ENCODE measurements at places on chromosomes 12 and 14.
A peak's percentile ranks its signal among the peaks of the same experiment; 100 is the strongest.

GRCh38 chr14:69378274-69378673 lies 19.8 kb downstream of the ERH start:
- no peak for DNase-seq

DNA sequence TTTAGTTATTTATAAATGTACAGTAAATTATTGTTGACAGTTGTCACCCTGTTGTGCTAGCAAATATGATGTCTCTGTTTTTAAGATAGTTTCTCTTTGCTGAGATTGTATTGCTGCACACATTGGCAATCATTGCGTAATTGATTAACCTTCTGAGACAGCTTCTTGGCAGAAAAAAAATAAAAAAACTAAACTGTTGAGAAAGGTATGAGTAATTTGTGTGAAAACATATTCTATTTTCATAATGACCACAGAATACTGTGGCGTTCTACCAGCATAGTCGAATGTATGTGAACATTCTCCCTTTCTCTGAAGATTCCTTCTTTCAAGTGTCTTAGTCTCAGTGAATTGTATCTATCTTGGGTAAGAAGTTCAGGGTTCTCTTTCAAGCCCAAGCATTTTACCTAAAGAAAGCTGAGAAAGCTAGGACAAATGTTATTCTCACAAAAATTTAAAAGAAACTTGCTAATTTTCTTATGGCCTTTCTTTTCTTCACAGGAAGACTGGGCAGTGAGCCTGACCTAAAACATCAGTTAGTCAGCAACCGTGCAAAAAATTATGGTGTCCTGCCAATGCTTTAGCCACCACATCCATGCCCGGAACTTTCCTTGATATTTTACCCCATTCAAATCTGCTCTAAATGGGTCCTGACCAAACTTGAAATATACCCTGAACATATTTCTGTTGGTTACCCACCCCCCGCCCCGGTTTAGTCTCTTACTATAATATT lies 69.0 kb upstream of the REP15 start:
- DNase-seq: no peak

GRCh38 chr12:1924996-1925683 lies 6.7 kb upstream of the CACNA2D4 start:
- DNase-seq: no peak

GRCh38 chr14:69715725-69716477 lies 51.0 kb upstream of the SRSF5 start:
- DNase-seq: peak; percentile 75

DNA sequence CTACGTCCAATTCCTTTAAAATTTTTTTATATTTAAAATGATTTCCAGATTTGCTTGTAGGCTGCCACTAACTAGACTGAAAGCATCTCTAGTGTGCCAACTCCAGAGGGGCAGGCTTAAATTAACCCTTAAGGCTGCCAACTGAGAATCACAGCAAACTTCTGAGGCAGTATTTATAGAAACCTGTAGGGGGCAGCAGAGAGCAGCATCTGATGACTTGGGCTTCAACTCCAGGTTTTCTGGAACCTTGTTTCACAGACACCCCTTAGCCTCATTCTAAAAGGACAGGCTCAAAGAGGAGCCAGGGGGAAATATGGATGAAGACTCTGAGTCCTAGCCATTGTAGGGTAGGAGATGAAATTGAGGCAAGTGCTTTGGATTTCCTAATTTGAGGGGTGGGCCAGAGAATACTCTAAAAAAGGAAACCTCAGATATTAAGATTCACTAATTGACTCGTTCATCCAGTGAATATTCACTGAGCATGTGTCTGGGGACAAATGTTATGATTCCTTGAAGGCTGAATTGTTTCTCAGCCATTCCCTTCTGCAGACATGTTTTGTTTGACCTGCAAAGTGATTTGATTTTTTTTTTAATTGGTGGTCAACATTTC lies 63.3 kb upstream of the HSPB8 start:
- DNase-seq: peak; percentile 53

- no peak for DNase-seq
Observed at GRCh38 chr14:103130965-103131364, 7.7 kb downstream of the TNFAIP2 start.

DNA sequence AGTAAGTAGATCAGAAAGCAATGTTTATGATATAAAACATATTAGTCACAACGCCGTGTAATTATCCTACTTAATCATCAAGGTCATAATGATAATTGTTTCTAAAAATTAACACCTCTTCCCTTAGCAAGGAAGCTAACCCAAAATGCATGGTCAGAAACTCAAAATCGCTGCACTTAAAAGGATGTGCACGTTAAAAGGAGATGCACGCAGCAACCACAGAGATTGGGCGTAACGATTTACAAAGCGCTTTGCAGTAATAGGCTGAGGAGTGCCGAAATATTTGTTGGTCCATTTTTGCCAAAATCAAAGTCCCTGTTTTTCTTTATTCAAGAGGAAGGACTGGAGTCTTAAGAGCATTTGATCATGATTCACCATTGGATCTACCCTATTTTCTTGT lies 1077.2 kb downstream of the VRK1 start:
- DNase-seq: no peak

DNA sequence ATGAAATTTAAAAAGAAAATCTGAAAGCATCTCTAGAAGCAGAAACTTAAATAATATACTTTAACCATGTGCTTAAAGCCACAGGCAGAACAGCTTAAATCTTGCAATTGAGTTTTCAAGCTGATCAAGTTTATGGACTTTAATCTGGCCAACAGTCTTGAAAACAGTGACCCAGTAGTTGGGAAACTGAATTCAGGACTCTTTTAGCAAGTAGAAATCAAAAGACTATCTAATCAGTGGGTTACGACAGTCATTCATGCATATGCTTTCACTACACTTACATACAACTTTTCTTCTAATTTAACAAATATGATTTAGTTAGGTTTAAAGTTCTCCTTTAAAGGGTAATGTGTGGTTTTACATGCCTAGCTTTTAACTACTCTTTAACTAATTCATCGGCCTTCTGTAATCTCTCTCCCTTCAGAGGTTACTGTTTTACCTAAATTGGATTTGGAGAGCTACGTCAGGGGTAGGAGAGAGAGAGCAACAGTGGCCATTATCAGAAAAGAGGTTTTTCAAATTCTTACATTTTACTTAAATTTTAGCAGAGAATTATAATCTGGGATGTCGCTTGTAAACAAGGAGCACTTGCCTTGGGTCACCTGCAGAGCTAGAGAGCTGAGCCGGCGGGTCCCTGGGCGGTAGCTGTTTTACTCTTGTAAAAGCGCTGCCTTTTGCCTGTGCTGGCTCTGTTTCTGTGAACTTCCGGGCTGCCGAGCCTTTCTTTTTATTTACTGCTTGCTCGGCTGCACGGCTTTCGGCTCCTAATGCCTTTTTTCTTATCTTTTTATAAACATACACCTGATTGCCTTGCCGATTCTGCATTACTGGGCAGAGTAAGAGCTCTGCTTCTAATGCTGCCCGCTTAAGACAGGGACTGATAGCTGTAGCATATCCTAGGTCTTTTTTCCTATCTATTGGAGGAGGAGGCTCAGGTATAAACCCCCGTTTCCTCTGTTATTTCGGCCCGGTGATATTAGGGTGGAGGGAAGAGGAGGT lies 17.4 kb upstream of the LYZ start:
- DNase-seq: no peak
